ENCODE measurements at places on chromosomes 3 and 15.

DNA sequence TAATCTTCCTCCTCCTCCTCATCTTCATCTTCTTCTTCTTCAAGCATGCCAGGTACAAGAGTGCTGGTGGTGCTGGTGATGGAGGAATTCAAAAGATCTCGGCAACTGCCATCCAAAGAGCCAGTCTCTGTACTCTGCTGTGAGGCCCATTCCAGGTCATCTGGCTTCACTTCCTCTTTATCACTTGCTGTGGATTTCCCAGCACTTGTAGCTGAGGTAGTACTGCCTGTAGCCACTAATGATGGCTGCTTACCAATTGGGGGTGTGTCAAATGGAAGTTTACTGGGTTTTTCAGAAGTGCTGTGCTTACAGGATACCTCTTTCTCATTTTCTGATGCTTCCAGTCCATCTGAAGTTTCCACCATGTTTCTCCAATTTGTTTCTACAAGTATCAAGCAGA, 28.8 kb upstream of the SHC4 start:
- peak; percentile 56 for DNase-seq

- peak; percentile 31 for DNase-seq
Measured at GRCh38 chr3:66390013-66390412, 110.8 kb downstream of the LRIG1 start.

DNA sequence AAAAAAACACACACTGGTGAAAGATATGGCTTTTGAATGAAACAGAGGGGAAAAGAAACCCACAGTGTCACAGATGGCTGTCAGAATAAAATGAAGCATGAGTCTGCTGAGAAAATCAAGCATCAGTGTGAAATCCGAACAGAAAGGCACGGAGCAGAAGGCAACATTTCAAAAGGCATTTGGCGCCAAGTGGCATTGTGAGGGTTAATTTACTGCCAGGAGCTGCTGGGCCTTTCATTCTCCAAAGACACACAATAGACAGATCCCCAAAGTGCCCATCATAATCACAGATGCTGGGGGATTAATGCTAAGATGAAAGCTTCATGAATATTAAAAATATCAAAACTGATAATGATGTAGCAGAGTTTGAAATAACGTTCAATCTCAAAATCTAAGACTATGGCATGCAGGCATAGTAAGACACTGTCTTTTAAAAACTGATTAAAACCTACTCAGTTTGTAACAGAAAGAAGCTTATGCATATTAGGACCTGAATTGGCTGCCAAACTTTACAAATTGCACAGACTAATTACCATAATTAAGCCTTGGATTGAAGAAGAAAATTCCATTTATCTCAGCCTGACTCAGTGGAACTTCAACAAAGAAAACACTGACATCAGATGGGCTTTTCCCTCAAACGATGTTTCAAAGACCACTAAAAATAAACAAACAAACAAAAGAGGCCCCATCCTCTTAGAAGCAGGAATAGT, 589.2 kb downstream of the ROBO1 start:
- no peak for DNase-seq

GRCh38 chr3:140717921-140718320, 40.1 kb downstream of the TRIM42 start:
- DNase-seq, result no peak

DNA sequence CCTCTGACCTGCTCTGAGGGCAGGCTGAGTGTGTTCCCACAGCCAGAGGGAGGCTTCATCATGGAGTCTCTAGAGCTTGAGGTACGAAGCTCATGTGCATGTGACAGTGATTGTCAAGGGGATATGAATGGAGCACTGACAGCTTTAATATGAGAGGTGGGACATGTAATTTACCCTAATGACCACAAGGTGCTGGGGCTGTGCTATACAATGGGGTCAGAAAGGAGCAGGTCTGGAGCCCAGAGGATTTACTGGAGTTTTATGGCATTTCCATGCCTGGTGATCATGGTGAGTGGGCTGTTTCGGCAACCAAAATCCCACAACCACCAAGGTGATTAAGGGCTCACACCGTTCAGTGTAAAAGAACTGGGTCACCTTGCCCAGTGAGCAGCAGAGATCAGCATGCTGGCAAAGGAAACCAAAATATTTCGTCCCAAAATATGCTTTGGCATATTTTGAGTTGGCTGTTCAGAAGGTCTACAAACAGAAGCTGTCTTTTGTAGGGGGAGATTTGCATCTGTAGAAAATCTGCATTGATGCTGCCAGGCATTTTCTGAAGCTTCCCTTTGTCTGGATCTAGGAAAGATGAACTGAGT, 40.1 kb upstream of the RASGRF1 start:
- no peak for DNase-seq

DNA sequence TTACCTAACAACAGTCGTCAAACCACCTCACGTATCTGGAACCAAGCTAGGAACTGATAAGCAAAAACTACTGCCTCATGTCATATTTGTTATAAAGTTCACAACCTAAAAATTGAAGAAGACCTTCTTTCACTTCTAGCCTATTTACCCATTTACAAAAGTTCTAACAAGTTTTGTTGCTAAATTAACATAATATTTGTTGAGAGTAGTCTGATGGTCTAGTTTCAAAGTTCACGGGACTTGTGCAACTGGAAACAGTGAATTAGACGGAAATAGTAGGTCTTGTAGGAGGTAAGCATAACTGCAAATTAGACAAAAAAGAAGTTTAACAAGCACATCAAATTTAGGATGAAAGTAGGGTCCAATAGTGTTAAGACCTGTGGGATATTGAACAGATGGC, 51.9 kb downstream of the CCR4 start:
- DNase-seq, result no peak

DNA sequence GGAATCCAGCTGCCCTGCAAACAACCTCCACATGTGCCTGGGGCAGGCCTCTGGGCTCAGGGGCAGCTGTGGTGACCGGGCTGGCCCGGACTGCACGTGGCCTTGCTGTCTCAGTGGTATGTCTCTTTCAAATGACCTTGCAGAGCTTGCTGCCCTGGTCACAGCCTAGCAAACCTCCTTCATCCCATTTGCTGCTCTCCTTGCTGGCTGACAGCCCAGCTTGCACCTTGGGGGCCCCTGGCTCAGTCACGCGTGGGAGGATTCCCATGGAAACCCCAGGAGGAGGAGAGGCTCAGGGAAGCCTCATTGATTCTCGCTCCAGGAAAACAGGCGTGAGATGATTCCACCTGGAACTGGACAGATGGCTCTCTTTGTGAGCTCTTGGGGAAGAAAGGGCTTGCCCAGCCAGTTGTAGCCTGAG, 5.6 kb downstream of the SPSB4 start:
- no peak for DNase-seq

DNA sequence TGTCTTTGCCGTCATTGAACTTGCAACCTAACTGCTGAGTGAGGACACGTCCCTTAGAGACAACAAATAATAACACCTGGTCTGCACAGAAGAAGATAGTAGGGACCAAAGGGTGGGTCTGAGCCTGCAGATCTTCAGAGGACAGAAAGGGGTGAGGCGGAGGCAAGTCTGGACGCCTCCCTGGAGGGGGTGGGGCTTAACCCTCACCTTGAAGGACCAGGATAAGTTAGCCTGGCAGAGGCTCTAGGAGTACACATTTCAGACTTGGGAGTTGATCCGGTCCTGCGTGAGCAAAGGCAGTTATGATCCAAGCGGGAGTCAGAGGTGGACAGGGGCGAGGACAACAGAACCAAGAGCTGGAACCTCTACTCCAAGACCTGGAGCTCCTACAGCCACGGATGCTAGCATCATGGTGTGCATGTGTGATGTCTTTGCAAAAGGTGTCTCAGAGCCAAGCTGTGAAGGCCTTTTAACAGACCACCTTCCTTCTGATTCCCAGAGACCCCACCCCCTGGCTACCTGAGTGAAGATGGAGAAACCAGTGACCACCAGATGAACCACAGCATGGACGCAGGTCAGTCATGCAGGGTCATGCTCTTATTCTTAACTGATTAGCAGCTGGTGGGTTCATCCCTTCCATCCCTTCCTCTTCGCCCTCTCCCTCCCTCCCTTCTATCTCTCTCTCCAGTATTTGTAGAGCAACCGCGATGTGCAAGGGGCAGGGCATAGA, 88.0 kb downstream of the AAGAB start:
- no peak for DNase-seq

DNA sequence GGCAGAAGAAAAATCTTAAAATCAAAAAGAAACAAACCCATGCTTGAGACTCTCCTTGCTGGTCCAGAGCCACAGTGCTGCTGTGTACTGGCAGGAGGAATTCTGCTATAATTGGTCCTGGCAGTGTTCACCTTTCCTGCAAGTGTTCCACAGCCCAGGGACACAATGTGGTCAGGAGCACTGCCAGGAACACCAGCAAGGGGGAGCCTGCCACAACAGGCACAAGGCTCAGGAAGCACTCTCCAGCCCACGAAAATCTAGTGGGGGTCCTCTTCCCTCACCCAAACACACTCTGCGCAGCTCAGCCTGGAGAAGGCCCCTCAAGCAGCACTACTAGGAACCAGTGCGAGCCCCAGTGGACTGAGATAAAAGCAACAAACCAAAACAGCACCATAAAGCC, 92.9 kb downstream of the UBE3A start:
- DNase-seq, result no peak

GRCh38 chr15:50558012-50558411, 11.5 kb upstream of the USP50 start:
- no peak for DNase-seq

DNA sequence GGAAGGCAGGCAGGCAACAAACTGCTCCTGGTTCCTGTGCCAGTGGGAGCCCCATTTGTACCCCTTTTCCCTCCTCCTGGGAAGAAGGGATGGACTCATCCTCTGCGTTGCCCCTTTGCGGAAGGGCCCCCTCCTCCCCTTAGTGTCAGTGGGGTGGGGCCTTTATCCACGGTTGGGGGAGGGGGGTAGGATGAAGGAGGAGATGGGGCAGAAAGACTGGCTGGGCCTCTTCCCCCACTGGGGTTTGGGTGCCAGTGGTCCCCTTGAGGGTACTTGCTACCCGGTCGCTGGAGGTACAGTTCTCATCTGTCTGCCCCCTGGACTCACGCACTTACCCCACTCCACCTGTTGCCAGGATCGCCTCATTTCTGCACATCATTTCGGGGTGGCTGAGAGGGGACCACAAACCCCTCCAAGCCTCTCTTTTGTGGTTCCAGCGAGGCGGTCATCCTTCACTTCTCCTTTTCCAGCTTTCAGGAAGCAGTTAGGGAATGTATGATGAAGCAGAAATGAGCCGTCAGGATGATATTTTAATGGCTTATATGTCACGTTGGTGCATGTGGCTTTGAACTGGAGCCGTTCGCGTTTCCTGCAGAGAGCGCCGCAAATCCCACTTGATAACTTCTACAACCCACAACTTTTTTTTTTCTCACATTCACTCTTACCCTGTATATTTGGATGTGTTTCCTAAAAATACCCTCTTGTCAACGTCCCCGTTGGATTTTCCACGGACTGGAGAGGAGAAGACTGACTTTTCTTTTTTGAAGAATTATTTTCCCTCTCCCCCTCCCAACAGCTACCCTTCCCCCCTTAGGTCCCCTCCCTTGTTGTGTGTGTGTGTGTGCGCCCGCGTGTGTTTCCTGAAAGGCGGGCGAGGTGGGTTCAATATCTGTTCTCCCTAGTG, at the start of gene ZIC4:
TSS of gene ZIC4 (minus strand) at position 516 of the 904 bp plus-strand sequence. CDS start 3,746 bp downstream, outside the sequence.
- DNase-seq, result no peak

DNA sequence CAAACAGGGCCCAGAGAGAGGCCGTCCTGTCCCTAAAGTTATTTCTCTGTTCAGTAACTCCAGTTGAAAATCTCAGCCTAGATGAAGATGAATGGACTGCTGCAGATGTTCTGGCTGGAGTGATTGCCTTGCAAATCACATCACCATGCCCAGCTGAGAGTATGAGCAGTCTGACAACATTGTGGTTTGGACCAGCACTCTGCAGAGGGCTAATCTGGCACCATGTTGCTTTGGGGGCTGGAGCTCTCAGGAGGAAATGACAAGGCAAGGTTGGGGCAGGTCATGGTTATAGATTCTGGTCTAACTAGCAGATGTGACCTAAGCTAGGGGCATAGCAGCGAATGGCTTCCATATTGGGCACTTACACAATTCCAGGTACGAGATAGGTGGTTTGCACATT, 314.2 kb downstream of the CLSTN2 start:
- DNase-seq, result no peak

DNA sequence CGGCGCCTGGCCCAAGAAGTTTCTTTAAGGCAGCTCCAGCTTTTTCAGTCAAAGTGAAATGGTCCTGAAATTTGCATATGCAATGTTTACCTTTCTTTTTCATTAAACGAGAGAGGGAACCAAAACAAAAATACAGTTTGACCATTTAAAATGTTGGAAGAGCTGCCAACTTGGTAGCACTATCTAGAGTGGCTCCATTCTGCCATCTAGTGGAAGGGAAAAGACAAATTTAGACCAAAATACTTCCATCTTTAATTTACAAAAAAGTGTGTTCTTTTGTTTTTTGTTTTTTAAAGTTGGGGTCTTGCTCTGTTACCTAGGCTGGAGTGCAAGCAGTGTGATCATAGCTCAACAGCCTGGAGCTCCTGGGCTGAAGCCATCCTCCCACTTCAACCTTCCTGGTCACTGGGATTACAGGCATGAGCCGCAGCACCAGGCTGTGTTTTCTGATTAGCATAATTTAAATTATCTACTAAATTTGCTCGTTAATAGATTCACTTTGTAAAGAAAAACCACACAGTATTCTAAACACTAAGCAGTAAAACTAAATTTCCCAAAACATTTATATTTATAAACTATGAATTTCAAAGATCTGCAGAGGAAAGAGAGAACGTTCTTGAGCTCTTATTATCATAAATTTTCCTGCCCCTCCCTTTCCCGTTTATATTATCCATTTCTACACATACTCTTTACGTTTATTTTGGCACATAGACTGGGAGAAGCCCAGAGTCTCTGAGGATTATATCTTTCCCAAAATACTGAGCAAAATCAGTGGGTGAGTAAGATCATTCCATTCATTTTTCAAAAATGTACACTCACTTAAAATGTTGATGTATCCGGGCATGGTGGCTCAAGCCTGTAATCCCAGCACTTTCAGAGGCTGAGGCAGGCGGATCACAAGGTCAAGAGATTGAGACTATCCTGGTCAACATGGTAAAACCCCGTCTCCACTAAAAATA, 15.4 kb upstream of the RFC4 start:
- DNase-seq, result peak; percentile 38

- no peak for DNase-seq
Measured at GRCh38 chr15:36966708-36967107, 133.6 kb downstream of the MEIS2 start.

- no peak for DNase-seq
Measured at GRCh38 chr3:106275592-106275991, 406.8 kb upstream of the CBLB start.

- DNase-seq, result no peak
Measured at GRCh38 chr15:39878406-39878785, 41.7 kb downstream of the GPR176 start.

- no peak for DNase-seq
Measured at GRCh38 chr3:177694316-177694715, 497.0 kb upstream of the TBL1XR1 start.

DNA sequence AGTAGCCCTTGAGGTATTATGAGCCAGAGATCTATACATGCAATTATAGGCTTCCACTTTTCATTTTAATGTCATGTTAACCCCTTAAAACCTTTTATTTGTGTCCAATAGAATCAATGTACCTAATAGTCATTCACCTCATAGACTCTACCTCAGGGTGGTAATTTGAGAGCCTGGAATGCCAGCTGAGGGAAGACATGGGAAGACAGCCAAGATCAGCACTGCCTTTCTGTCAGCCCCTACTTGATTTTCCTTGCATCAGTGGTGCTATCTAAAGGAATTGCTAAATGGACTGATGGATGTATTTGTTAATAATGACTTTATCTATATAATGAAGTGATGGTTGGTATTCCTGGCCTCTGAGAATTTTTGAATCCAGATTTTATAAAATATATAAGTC, 113.3 kb upstream of the GBE1 start:
- DNase-seq, result no peak

GRCh38 chr15:89429023-89429422, 67.4 kb downstream of the RHCG start:
- DNase-seq, result peak; percentile 42
